T47D (cell line): ENCODE measurements at places on chromosomes 4 and X.

DNA sequence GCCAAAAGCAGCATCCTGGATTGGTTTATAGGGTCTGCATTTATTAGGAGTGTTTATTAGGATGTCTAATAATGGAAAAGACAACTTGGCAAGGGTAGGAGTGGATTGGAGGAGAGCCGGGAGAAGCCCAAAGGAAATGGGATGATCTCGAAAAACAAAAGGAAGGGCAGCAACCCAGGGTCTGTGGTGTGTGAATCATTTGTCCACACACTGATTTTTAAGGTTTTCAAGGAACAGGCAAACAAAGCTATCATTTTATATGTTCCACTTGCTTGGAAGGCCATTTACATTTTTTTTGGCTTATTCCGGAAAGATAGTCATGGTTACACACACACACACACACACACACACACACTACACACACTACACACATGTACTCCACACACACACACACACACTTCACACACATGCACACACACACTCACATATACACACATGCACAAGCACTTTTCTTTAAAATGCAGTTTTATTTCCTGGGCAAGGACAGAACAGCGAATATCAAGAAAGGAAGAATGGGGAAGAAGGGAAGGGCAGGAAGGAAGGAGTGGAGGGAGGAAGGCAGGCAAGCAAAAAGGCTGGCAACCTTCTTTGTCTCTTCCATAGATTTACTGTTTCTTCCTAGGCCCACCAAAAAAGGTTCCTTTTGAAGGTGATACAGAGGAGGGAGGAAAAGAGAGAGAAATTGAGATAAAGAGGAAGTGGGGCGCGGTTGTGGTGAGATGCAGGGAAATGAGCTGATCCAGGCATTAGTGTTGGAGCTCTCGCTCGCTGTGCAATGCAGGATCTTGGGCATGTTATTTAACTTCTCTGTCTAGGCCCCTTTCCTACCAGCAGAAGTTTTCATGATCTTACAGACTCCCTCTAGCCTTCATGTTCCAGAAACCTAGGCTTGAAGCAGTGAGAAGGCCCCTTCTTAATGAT, 88.6 kb upstream of the MAML3 start:
- no peak for DNase-seq

- no peak for DNase-seq
Measured at GRCh38 chrX:153794897-153795816, 689 bp downstream of the SSR4 start.

GRCh38 chr4:146379744-146380143, 142.0 kb downstream of the SLC10A7 start:
- DNase-seq, result no peak

DNA sequence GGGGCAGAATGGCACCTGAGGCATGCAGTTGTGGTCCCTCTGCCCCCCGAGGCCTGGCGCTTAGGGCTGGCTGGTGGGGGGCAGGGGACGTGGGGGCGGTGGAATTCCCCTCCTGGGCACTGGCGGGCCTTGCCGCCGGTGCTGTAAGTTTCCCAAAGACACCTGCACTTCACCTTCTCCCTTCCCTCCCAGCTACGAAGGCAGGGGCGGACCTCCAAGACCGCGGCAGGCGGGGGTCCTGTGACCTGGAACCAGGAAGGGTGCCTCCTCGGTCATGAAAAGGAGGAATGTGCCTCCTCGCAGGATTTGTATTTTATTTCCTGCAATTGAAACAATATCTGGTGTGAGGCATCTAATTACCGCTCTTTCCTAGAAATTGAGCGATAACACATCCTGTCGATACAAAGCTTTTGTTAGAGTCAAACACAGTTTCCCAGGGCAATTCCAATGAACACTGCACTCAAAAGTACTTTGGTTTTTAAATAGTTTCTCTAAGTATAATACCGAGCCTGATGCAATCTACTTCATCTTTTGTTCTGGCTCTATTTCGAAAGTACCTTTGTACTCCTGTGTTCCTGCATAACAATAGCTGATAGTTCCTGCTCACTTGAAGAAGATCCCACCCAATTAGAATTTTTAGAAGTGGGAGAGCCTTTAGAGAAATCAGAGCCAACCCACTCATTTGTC, 12.3 kb upstream of the ADRA2C start:
- DNase-seq, result no peak

DNA sequence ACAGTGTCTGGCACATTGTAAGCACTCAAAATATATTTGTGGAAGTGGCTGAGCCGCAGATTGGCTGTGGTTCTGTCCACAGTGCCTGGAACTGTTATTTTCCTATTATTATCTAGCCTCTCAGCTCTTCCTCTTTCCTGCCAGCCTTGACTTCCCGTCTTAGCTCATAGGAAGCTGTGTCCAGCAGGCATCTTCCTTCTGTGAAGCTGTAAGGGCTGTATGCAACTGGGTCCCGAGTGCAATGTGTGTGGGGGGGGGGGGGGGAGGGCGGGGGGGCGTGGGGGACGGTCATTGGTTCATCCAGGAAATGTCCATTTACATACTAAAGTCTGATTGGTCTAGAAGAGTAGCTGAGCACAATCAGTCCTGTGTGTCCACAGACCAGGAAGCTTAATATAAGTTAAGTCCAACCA, 210.7 kb downstream of the PDGFRA start:
- no peak for DNase-seq

- DNase-seq, result no peak
Measured at GRCh38 chrX:150715184-150715583, 22.0 kb downstream of the MTMR1 start.

GRCh38 chr4:7467471-7467870, 32.7 kb upstream of the PSAPL1 start:
- DNase-seq, result no peak

DNA sequence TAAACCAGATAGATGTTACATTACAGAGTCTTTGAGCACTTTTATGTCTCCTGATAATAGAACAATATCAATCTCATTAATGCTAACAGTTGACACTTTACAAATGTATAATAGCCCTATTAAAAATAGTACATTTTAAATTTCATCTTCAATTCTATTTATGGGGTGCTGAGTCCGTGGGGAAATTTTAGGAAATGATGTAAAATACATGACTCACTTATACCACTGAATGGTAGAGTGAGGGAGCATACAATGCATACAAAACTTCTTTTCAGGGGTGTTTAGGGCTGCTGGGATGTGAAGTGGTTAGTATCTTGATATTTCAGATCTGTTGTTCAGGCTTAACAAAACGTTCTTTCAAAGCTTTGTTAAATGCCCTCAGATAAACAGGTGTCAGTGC, 696.2 kb downstream of the TRAM1L1 start:
- no peak for DNase-seq

GRCh38 chr4:67436742-67437141, 108.6 kb downstream of the CENPC start:
- DNase-seq, result no peak

DNA sequence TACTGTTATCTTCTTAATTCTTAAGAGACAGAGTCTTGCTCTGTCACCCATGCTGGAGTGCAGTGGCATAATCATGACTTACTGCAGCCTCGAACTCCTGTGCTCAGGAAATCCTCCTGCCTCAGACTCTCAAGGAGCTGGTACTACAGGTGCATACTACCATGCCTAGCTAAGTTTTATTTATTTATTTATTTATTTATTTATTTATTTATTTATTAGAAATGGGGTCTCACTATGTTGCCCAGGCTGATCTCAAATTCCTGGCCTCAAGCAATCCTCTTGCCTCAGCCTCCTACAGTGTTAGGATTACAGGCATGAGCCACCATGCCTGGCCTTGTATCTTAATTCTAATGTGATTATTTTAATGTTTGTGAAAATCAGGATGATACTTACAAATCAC, 125.6 kb downstream of the THOC2 start:
- no peak for DNase-seq

DNA sequence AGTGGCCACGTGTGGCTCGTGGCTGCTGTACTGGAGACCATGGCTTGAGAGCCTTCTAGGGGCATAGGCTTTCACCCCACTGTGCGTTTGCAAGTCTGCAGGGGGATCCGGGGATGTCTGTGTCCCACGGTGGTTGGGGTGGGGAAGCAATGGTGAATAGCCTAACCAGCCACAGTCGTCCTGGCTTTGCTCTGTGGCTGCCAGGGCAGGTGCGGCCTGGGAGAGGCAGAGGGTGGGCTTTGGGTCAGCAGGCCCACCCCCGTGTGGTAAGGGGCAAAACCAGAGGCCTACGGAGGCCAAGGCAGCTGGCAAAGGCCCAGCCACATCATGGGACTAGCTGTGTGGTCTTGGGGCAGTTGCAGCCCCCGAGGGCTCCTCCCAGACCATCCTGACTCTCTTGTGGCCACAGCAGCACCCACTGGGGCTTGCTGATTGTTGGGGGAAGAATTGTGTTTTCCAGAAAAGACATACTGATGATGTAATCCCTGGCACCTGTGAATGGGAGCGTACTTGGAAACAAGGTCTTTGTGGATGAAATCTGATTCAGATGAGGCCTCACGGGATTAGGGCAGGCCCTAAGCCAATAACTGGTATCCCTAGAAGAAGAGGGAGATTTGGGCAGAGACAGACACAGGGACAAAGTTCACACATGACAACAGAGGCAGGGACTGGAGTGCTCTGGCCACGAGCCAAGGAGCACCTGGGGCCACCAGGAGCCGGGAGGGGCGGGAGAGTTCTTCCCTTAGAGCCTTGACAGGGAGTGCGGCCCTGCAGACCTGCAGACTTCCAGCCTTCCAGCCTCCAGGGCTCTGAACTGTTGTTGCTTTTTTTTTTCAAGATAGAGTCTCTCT, 2.9 kb downstream of the CPZ start:
- no peak for DNase-seq

DNA sequence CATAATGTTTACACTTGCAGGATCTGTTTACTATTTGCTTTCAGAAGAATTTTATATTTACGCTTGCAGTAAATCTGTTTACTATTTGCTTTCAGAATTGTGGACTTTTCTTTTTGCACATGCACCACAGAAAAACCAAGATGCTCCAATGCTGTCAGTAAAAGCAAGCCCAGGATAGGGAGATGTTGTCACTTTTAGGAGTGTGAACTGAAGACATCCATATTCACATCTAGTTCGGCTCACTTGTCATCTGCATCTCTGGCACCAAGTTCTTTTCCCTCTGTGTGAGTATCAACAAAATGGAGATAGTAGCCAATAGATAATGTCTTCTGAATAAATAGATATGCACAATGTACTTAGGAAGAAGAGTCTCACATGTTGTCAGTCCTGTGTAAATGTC, 109.3 kb upstream of the MXRA5 start:
- DNase-seq, result no peak

GRCh38 chrX:53004038-53004437, 44.6 kb upstream of the GPR173 start:
- DNase-seq, result no peak

GRCh38 chrX:39328661-39329060, 527.4 kb downstream of the MID1IP1 start:
- DNase-seq, result no peak

- DNase-seq, result no peak
Measured at GRCh38 chr4:78119698-78120097, 62.6 kb downstream of the FRAS1 start.

DNA sequence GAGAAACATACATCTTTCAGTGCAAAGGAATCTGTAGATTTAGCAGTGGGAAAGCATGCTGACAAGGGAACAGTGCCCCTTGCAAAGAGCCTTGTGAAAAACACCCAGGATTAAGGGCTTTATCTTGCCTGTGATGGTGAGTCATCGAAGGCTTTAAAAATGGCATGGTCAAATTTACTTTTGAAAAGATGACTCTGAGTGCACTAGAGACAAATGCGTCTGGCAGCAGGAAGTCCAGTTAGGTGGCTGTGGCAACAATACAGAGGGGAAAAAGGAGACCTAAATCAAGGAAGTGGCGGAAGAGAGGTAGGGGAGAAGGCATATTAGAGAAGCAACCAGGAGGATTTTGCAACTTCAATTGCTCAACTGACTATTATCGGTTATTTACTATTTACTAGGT, 472.6 kb upstream of the CPEB2 start:
- no peak for DNase-seq

- DNase-seq, result no peak
Measured at GRCh38 chrX:110989447-110989846, 106.5 kb upstream of the PAK3 start.

GRCh38 chr4:115159141-115159540, 45.7 kb upstream of the NDST4 start:
- no peak for DNase-seq

DNA sequence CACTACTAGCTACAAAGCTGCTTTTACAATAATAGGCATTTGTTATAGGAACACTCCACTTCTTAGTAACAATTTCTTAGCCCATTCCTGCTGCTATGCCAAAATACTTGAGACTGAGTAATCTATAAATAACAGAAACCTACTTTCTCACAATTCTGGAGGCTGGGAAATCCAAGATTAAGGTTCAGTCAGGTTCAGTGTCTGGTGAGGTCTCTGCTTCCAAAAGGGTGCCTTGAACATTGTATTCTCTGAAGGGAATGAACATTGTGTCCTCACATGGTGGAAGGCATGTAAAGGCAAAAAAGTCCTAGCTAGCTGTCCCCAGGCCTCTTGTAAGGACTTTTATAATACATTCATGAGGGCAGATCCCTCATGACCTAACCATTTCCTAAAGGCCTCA, 7.0 kb downstream of the SLC9B1 start:
- DNase-seq, result no peak

GRCh38 chr4:8592366-8593263, at the start of gene CPZ:
CPZ (plus strand) TSS chr4:8592765; CDS start chr4:8592834, 69 bp downstream.
- DNase-seq, result no peak

DNA sequence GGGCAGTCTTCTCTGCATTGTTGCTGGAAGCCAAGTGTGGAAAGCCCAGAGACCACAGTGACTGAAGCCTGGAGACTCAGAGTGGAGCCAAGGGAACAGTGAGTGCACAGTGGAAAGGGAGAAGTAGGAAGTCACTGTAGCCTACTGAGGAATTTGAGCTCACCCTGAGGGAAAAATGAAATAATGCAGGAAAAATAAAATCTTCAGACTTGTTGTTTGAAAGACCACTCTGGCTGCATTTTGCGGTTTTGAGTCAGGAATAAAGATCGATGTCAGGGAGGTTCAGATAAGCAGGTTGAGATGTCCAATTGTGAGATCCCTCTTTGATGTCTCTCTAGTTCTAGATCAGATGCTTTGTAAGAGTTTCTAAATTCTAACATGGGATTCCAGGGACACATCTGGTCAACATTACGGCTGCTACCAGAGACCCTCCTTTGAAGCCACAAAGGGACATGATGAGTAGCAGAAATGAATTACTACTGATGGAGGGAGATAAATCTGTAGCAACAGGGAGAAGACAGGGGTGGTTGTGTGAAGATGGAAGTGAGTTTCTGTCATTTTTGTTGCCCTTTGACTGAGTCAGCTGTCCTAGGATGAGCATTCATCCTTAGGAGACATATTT, 8.4 kb downstream of the ADH4 start:
- no peak for DNase-seq

DNA sequence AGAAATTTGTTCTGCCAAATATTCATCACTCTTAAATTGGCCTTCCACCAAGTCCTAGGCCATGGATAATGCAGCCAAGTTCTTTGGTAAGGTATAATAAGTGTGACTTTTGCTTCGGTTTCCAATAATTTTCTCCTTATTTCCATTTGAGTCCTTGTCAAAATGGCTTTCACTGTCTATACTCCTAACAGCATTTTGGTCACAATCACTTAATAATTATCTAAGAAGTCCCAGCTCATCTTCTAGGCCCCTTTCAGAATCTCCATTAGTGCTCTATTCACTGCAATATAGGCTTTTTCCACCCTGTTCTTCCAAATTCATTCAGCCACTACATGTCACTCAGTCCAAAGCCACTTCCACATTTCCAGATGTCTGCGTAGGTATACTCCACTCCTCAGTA, 51.0 kb upstream of the SPIN4 start:
- no peak for DNase-seq
